Esophagus muscularis mucosa (tissue), 4 donors: ENCODE measurements at places on chromosomes 13 and 19. TPM values are rescaled to one million over a fixed set of nuclear protein-coding genes. Genes with fewer than 3 reads are reported as not detected.

GRCh38 chr13:79659121-79659521, 178.2 kb downstream of the NDFIP2 start:
- DNase-seq, result no peak

- no peak for DNase-seq
These were observed 123.3 kb downstream of the AKAP11 start for GRCh38 chr13:42395086-42395821.

DNA sequence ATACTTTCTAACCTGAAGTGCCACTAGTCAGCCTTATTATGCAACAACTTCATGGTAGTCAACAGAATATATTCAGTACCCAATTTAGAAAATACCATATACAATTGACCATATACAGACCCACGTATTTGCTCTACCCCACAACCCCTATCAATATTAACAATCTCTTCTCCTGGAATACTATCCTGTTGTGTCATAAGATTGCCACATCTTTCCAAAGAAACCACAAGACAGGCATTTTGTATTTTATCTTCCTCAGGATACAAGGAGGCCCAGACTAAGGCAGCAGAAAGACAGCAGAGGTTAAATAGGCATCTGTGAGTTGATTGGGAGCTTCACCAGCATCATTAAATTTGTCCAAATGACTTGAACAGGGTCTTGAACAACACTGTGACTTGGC, 4.5 kb downstream of the SPART start:
- DNase-seq, result no peak

DNA sequence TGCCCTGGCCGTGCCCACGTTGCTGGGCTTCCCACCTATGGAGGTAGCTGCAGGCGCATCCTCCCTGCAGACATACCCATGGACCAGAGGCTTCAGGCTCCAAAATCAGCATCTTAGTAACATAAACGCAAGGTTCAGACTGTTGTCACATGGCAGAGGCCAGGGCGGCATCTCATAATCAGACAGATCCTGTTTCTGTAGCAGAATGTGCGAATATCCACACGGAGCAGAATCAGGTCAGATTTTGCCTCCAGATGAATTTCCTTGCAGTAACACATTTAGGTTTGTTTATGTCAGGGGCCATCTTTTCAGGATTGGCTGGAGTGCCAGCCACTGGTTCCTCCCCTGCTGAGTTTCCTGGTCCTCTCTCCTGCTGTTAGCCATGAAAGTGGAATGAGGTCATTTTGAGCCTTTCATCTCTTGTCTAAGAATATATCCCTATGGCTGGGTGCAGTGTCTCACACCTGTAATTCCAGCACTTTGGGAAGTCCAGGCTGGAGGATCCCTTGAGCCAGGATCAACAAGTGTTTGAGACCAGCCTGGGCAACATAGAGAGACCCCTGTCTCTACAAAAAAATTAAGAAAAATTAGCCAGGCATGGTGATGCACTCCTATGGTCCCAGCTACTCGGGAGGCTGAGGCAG, 20.5 kb downstream of the SMARCA4 start:
- DNase-seq, result no peak

The RXFP2 gene
- total RNA-seq, result not detected

The DMPK gene
- 487 TPM for total RNA-seq

GRCh38 chr19:756236-756635, 5.3 kb downstream of the MISP start:
- no peak for DNase-seq

DNA sequence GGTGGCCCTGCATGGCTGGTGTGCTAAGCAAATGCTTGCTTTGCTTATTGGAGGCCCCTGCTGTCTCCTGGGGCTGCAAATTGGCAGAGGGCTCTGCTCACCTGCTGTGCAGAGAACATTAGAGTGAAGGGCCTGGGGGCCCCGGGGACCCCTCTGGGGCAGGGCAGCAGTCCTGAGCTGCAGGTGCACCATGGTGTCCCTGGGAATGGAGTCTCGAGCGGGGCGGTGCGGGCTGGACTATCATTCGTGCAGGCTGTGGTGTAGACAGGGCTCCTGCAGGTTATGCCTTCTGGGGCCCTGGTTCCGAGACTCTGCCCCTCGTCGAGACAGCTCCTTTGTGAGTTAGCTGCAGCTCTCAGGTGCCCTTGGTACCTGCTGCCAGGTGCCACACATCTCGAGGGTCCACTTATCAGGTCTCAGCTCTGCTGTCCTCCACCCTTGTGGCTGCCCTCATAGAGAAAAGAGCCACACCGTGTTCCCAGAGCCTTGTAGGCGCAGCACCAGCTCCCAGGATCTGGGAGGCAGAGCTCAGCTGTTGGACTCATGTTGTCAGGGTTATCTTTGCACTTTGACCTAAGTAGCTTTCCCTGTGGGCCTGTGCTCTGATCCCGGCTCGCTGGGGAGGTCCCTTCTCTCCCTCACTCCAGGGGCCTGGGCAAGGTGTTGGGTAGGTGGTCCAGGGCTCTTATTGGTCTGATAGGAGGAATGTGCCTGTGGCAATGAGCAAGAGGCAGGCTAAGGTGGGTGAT, 58.0 kb upstream of the ZNF536 start:
- DNase-seq, result no peak

The ZNF541 gene
- not detected for total RNA-seq
